ENCODE measurements at places on chromosomes 4 and X.
A peak's percentile ranks its signal among the peaks of the same experiment; 100 is the strongest.

DNA sequence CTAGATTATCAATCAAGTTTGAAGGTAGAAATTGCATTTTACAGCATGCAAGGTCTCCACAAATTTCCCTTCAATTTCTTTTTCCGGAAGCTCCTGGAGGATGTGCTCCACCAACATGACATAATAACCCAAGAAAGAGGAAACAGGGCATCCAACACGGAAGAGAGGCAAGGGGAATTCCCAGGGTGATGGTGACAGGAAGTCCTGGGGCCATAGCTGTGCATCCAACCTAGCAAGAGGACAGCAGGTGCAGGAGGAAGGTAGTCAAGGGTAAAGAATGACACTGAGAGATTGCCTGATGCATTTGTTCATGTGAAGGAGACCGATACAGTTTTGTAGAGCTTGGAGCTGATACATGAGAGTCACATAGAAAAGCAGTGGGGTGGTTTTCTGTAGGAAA is 115.7 kb upstream of the LSM6 start:
- peak; percentile 82 for DNase-seq

GRCh38 chrX:153974003-153974725 is 1.6 kb downstream of the TMEM187 start:
- peak; percentile 40 for DNase-seq

GRCh38 chr4:141133146-141133998 is at the start of gene RNF150:
Gene RNF150, minus strand, starts transcription at chr4:141133469.
- peak; percentile 50 for DNase-seq

DNA sequence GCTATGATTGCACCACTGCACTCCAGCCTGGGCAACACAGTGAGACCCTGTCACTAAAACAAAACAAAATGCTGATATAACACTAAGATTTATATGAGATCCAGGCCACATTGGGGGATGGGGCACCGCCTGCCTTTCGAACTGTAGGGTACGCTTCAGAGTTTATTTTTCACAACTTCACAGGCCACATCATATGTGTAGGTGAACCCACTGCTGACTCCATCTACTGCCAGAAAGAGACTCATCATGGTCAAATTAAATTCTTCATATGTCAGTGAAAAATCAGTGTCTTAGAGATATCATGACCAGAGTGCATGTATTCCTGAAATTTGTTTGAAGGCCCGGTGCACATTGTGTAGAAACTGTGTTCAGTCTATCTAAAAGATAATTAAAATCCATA is 121.8 kb downstream of the GPR143 start:
- DNase-seq = no peak

DNA sequence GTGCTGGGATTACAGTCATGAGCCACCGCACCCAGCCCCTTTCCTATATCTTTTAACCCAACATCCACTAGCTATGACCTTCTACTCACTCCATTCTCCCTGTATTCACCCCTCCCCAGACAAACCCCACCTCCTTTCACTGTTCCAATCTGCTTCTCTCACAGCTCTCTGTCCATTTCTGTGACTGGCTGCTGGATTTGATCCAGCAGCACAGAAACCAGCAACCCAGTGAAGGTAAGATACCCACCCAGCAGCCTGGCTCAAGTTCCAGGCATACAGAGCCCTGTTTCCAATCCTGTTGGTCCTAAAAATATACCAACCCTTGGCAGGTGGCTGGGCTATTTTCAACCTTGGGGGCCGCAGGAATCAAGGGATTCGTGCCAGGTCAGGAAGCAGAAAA is 56.9 kb upstream of the SMIM10 start:
- no peak for DNase-seq

DNA sequence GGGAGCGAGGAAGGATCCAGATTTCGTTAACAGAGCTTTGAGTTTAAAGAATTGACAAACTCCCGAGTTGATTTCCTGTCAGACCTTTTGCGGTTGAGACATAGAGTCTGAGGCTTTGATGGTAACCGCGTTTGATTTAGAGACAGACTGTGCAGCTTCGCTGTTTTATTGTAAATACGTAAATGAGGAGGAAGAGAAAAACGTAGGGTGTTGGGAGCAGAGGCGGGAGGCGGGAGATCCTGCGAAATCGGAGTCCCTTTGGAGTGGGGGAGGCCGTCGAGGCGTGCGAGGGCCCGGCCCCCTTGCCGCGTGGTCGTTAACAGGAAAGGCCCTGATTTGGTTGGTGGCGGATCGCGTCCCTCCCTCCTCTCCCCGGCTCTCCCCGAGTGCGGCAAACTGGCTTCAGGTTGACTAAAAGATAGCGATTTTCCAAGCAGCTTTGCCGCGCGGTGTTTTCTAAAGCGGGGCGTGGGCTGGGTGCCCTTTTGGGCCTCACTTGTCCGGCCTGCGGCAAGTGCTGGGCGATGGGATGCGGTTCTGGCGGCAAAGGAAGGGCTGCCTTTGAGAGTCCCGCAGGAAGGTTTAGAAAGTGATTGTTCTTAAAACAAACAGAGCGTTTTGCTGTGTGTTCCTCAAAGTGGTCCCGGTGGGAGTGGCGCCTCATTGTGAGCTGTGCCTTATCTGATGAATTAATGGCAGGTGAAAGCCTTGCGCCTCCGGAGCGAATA is 857 bp downstream of the SCML1 start:
- peak; percentile 45 for DNase-seq

- DNase-seq = no peak
Observed at GRCh38 chr4:147589586-147589985, 27.6 kb upstream of the TMEM184C start.

- no peak for DNase-seq
Observed at GRCh38 chr4:110361921-110362320, 114.0 kb upstream of the ENPEP start.

DNA sequence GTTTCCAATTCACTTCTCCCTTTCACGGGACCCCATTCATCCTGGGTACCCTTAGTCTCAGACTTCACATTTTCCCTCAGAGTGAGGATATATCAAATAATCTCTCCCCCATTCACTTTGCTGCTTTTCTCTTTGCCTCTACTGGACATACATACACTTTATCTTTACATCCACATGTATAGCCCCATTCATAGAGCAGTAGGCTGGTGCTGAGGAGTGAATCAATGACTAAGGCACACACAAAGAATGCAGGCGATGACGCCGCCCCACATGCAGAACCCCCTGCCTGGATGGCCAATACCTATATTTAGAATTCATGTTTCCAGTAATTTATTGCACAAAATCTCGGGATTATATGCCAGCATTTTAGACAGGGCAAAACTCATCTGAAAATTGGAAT is 554.3 kb upstream of the TENM3 start:
- DNase-seq = no peak

DNA sequence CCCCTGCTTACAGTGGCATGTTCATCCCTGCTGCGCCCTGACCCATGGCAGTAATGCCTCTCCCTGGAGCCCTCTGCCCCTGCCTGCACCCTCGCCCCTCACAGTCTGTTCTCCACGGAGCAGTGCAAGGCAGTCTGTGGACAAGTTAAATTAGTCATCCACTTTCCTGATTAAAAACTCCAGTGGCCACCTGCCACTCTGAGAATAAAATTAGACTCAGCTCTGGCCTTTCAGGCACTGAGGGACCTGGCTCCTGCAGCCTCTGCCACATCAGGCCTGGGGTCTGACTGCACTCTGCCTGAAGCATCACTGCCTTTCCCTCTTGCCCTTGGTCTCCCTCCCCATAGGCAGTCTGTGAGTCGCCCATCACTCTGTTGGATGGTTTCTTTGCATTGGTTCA is 53.6 kb downstream of the GRK4 start:
- DNase-seq = no peak

GRCh38 chr4:5381961-5382441 is 326.4 kb downstream of the EVC2 start:
- DNase-seq = no peak

DNA sequence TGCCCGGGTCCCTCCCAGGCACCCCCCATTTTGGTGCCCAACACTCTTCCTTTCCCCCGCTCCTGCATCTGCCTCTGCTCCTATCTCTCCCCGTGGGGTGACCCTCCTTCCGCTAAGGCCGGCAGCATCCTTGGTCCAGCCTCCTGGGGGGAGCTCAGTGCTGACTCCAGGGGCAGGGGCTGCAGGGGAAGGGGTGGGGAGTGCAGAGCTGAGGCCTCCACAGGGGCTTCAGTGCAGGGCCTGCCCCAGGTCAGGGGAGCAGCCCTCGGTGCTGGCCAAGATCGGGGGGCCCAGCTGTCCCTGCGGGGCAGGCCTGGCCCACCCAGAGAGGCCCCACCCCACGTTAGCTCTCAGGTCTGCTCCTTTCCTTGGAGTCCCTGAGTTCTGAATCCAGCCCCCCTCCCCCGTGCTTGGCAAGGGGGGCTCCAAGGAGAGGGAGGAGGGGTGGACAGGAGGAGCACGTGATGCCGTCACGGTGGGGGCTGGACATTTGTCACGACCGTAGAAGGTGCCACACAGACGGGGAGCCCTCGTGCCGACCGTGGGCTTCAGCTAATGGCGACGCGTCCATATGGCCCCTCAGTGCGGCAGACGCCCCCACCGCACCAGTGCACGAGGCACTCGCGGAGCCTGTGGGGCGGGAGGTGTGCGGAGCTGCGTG is 63.5 kb upstream of the ADRA2C start:
- DNase-seq = no peak

GRCh38 chr4:26864899-26865298 is 4.3 kb downstream of the STIM2 start:
- peak; percentile 83 for DNase-seq

DNA sequence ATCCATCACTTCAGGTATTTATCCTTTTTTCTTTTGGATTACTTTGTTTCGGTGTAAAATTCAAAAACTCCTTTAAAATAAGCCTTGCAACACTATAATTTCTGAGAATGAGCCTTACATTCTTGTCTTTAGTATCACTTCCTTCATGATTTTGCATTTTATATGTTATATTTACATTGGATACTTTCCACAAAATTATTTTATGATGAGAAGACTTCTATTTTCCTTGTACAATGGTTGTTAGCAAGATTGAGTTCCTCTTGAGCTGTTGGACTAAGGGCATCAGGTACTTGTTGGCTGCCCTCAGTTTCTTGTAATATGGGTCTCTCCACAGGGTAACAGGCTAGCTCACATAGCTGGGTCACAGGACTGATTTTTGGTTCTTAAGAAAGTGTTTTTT is 22.7 kb upstream of the HPGDS start:
- no peak for DNase-seq

DNA sequence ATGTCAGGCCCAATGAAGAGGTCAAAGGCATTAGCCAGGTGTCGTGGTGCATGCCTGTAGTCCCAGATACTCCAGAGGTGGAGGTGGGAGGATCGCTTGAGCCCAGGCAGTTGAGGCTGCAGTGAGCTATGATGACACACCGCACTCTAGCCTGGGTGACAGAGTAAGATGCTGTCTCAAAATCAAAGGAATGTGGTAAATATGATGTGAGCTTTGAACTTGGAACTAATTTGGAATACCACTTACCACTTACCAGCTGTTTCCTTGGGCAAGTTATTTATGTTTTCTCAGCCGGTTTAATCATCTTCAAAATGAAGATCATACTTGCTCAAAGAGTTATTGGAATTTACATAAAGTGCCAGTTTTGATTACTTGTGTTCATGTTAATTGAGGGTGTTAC is 23.8 kb upstream of the SEPSECS start:
- no peak for DNase-seq

DNA sequence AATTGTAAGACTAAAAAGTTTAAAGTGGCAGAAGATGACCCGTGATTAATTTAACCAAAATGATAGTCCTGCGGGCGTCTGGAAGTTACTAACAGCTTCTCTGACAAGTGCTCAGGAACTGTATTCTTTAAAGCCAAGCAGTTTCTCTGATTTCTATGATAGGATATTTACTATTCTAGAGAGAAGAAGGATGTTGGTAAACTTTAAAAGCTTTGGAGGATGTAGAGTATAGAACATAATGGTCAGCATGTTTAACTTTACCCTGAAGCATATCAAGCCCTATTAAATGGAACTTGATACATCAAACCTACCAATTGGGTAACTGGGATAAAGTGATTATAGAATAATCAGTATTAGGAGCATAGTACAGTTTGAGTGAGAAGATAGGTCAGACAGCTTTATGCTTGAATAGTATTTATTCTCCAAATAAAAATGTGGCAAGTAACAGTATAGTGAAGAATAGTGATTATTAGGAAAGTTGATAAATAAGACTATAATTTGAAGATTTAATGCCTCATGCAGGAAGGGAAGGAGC is 1.8 kb downstream of the STIM2 start:
- no peak for DNase-seq

GRCh38 chrX:113741744-113742143 is 842.1 kb upstream of the HTR2C start:
- no peak for DNase-seq

- no peak for DNase-seq
Observed at GRCh38 chrX:155592331-155592730, 20.4 kb downstream of the TMLHE start.

DNA sequence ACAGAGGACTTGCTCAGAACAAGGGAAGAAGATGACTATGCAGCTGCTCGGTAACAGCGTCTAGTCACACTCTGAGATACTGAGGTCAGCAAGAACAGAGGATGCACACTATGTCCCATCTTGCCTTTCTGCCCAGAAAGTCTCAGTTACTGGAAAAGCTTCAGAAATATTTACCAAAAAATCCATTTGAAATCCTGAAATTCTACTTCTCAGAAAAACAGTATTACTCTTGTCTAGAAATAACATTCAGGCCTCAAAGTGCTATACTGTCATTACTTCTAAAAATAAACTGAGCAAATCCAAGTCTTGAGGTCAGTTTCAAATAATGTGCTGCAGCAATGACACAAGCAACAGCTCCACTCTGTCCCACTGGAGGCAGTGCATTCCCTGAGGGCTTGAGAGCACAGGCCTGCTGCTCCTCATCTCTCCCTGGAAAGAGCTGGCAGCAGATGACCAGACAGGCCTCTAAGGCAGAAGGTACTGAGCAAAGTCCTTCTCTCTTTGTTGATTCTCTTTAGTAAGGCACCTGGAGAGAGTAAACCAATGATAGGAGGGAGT is 76.9 kb downstream of the CAMK2D start:
- no peak for DNase-seq

DNA sequence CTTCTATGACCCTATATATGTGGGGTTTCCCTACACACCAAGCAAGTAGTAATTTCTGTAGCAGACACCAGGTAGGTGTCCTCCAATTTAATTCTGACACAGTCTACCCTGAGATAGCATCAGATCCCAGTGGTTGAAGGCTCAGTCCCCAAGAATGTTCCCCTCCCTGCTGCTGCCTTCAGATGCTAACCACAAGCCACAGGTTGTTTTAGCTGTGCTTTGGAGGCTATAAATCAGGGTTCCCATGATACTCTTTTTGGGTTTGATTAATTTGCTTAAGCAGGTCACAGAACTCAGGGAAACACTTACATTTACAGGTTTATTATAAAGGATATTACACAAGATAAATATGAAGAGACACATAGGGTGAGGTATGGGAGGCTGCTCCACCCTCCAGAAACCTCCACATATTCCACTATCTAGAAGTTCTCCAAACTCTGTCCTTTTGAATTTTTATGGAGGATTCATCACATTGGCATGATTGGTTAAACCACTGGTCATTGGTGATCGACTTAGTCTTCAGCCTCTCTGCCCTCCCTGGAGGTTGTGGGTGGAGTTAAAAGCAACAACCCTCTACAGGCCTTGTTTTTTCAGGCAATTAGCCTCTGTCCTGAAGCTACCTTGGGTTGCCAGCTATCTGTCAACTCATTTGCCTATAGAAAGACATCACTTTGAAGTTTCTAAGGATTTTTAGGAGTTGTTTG is 50.8 kb downstream of the GRIA2 start:
- no peak for DNase-seq

GRCh38 chr4:110619463-110620247 is 3.2 kb downstream of the PITX2 start:
- no peak for DNase-seq
